ENCODE measurements at places on chromosomes 5 and 9.

DNA sequence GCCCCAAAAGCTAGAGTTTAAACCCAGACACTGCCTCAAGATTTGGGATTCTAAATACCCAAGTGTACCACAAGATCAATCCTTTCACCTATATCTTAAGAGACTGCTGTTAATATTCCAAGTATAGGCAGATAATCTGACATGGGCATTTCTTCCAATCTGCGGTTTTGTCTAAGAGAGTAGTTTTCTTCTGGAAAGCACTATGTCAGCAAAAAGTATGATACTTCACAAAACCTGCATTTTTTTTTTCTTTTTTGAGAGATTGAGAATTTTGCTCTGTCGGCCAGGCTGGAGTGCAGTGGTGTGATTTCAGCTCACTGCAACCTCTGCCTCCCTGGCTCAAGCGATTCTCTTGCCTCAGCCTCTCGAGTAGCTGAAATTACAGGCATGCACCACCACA lies 190.7 kb upstream of the TYRP1 start:
- DNase-seq: no peak

DNA sequence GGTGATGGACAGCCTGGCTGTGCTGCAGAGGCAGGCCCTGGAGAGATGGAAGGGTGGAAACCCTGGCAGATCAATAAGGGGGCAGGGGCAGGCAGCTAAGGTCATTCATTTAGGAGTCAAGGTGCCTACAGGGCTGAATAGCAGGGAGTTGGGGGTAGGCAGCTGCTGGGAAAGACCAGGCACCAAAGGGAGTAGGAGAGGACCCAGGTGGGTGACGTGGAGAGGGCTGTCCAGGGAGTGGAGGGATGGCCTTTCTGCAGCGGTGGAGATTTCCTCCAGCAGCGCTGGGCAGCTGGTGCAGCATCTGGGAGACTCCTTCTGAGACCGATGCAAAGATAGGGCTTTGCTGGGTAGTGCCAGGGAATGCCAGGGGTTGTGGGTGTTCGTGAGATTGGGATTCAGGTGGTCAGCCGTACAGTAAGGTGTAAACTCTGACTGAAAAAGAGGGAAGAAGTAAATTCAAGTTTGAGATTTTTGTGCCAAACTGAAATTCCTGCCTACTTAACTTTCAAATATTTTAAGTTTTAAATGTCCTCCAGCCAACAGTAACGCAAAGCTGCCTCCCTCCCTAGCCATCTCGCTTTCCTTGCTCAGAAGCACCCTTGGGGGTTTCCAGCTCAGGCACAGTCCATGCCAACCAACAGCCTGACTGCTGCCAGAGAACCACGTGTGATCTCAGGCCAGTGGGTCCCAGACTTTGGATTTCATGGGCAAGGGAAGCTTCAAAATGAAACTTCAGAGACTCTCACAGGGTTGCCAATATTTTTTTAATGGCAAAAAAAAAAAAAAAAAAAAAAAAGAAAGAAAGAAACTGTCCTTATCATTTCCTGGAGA lies 18.6 kb upstream of the ANGPTL2 start:
- DNase-seq: no peak

- DNase-seq: peak; percentile 97
Observed at GRCh38 chr5:54310433-54311175, at the start of gene ARL15. Gene ARL15, minus strand, starts transcription at chr5:54310573.

- no peak for DNase-seq
Observed at GRCh38 chr9:116154976-116155697, 1.5 kb downstream of the PAPPA start.

DNA sequence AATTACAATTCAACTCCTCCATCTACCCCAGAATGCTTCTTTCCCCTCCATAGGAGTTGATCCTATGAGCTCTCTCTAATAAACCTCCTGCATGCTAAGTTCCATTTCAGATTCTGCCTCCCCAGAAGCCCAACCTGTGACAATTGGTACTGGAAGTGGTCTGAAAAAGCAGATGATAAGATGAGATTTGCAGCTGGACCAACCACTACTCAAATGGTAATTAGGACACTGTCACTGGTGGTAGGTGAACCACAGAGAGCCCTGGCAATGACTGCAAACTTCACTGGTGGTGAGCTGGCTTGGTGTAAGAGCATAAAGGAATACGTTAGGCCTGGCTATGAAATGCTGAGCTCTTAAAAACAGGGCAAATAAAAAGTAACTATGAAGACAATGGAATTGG lies 112.6 kb downstream of the ESM1 start:
- DNase-seq: no peak

- DNase-seq: no peak
Observed at GRCh38 chr9:124008303-124008693, 3.3 kb upstream of the LHX2 start.

DNA sequence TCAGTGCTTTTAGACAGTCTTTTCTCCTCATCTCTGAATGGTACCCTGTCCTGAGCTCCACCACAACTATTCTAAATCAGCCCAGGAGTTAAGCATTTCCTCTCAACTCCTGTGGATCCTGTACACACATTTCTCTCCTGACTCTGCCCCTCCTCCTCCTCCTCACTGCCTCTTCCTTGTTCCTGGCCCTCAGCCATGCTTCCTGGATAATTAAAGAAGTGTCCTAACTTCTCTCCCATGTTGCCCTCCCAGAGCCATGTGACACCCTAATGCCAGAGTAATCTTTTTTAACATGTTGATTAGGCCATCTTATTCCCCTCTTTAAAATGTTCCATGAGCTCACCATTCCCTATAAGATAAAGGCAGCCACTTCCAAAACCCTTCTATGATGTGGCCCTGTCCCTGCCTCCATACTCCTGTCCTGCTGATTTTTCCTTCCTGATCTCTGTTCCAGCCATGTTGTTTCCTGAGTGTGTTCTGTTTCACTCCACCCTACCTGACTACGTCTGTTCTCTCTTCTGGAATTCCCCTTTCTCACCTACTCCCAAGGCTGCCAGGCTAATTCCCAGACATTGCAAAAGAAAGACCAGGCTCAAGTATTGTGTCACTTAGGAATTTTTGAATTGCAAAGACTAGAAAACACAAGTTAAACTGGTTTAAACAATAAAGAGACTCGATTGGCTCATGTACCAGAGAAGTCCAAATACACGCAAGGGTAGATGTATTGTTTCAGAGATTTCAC lies 295.2 kb downstream of the MAST4 start:
- no peak for DNase-seq

GRCh38 chr9:111831371-111832108 lies 36.8 kb upstream of the SHOC1 start:
- no peak for DNase-seq

GRCh38 chr5:150513375-150514309 lies 5.7 kb downstream of the NDST1 start:
- DNase-seq: no peak

DNA sequence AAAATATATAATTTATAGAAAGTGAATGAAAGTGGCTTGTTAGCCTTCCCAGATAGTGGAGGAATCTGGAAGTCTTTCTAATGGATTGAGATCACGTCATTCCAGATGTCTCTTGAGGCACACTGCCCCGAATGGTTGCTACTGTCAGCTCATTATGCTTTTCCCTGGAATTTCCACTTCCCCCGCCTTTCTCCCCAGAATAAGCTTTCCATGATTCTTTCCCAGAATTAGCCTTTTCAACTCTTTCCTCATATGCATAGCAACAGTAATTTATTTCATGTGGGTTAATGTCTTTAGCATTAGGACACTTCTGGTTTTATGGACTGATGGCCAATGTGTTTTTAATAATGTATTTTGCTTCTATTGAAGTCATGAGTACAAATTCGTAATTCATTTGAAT lies 81.5 kb downstream of the PALM2AKAP2 start:
- no peak for DNase-seq

DNA sequence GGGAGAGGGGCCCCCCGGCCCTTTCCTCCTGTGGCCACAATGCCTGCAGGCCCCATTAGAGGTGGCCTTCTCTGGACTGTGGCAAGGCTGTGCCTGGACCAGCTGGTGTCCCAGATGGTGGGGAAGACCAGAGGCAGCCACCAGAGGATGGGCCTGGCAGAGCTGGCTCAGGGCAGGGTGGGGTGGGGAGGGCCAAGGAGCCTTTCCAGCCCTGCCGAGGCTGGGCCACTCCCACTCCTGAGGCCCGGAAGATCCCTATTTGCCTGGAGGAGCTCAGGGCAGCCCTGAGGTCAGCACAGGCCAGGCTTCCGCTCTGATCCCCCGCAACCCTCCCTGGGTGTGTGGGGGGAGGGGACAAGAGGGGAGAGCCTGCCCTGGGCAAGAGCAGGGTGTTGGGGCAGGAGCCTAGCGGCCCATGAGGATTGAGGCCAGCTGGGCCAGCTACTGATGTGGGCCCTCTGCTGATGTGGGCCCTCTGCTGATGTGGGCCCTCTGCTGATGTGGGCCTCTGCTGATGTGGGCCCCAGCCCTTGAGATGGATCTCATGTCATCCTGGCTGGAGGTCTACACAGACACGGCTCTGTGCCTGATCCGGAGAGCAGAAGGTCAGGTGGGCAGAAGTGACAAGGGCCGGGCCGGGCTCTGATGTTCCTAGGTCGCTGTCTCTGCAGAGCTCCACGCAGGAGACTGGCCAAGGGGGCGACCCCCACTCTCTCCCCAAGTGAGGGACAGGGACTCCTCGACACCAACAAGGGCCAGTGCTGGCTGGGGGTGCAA lies 6.0 kb downstream of the MRPS2 start:
- no peak for DNase-seq

DNA sequence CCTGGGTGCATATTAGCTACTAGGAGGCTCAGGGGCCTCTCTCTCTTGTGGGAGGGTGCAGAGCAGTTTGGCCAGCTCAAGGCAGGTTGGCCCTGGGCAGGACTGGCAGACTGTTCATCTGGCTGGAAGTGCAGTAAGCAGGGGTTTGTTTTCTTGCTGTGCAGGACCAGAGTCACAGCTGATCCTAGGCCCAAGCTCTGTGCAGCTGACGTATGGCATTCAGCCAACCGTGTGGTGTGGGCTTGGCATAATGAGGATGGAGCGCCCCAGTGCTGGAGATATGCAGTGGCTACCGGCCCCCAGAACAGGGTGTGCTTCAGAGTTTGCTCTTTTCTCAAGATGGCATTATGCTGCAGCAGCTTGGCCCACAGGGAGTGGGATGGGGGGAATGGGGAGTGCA lies 31.0 kb upstream of the PHF24 start:
- no peak for DNase-seq

GRCh38 chr9:74117731-74118130 lies 379.4 kb upstream of the RORB start:
- DNase-seq: no peak

DNA sequence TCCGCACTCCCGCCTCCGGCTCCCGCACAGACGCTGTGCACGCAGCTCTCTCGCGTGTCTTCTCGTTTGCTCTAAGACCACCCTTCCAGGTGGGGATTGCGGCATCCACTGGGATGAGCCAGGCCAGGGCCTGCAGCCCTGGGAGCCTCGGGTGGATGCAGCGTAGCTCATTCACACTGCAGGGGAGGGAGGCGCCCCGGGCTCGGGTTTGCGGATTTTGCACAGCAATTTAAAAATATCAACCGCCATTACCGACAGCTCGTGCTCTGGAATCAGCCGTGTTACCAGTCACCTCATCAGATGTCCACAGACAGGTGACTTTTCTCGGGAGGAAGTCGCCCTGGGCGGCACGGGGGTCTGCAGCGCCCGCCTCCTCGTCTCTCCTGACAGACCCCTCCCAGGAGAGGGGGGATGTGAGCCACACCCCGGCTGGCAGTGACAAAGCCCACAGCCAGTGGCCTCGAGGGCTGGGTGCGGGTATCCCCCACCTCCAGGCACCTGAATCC lies 20.8 kb upstream of the SLC6A3 start:
- DNase-seq: no peak

- no peak for DNase-seq
Observed at GRCh38 chr5:104955479-104955878, 1392.9 kb upstream of the NUDT12 start.

All from stimulated activated CD4-positive, alpha-beta T cell treated with anti-CD3 and anti-CD28 coated beads, Interleukin-4, amount 100 ng/mL, for 4 hours (primary cell).